Stimulated activated CD4-positive, alpha-beta T cell treated with anti-CD3 and anti-CD28 coated beads, Interleukin-15, amount 100 ng/mL, for 1 hour (primary cell): ENCODE measurements at places on chromosomes 6 and 20.

- DNase-seq, result no peak
These were observed 12.9 kb upstream of the WFDC2 start for GRCh38 chr20:45456632-45457031.

DNA sequence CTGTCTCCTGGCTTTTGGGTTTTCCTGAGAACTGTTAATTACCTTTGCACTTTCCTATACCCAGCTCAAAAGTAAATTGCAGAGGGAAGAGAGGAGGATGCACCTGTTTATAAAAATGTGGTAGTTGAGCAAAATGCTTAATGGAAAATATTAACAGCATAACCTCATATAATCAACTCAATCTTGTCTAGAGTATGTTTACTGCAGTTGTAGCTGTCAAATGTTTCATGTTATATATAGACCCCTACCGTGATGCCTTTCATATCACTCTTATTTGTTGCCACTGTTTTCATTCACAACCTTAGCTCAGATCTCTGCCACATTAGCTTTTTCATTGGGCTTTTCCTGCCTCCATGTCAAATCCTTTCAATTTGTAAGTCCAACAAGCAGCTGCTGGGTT, 36.0 kb downstream of the ANKRD6 start:
- no peak for DNase-seq

DNA sequence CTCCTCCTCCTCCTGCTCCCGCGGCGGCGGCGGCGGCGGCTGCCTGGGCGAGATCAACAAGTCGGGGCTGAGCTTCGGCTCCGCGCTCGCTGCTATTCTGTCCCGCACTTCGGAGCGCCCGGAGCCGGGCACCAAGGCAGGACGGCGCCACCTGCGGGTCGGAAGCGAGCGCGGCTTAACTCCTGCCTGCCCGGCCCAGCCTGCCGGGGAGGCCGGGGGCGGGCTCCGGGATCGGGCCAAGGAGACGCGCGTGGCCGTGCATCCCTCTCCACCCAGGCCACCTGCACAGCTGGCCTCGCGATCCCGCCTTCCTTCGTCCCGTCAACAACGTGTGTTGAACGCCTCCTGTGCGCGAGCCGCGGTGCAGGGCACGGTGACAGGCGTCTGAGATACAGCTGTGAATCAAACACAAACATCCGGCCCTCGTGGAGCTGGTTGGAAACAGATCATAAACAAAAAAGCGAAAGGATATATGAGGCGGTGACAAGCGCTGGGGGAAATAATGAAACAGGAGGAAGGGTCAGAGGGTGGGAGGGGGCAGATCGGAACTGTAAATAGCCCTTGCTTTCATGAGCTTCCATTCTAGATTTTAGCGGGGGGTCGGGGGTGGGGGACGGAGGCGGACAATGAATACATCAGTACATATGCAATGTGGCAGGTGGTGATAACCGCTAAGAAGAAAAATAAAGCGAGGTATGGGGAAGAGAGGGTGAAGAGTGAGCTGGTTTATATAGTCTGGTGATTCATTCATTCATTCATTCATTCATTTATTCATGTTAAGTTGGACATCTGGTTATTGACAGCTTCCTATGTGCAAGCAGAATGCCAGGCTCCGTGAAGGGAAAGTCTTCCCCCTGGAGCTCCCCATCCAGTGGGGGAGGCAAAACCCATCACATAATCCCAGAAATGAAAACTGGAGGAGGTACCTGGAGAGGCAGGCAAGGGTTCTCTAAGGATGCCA, 2.0 kb upstream of the KCNB1 start:
- DNase-seq, result peak; percentile 47

DNA sequence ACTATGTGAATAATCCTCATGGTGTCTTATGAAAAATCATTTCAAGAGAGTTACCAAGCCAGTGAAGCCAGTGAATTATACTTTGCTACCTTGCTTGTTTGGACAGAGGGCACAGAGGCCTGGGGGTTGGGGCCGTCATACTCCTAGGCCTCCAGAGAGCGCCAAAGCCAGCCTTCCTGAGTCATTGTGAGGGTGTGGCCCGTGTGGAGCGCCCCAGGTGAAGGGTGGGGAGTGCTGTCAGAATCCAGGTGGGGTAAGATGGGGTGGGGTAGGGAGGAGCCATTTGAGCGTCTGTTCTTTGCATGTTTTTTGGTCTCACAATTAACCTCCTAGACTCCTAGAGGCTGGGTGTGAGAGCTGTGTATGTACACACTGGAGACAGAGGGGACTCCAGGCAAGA, 71.1 kb downstream of the PERP start:
- DNase-seq, result no peak

DNA sequence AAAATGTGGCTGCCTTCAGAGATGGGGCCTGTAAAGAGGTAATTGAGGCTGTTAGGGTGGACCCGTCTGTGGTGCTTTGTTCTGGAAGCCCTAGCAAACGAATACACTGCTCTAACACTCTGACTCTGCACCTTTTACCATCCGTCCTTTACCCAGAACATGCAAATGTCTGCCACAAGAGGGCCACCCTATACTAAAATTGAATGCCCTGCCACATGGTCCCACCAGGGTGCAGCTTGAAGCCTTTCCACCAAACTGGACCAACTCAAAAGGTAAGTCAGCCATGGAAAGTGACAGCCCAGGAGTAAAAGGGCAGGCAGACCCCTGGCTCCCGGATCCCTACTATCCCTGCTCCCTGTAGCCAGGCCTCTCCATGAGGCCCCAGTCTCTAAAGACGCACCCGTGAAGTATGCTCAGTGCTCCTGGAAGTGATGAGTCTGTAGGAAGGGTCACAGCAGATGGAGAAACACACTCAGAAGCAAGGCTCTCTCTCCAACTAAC, 5.8 kb upstream of the BFSP1 start:
- DNase-seq, result peak; percentile 32

- DNase-seq, result no peak
These were observed 4.8 kb downstream of the BPIFA2 start for GRCh38 chr20:33172781-33173180.

DNA sequence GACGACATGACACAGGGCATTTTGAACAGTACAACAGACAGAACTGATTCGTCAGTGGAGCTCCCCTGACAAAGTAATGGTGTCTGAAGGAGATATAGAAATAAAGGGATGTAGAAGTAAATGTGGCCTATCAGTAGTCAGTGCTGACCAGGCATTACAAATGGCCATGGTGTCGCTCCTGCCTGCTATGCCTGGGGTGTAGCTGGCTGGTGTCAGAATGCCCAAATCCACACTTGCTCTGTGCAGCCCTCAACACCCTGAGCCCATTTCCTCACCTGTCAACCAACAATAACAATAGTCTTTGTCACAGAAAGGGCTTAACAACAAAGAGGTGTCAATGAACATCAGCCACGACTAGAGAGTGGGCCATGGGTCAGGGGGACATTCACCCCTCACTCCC, 53.2 kb downstream of the MAP3K5 start:
- no peak for DNase-seq

GRCh38 chr20:58646703-58647102, 4.4 kb upstream of the STX16 start:
- no peak for DNase-seq

DNA sequence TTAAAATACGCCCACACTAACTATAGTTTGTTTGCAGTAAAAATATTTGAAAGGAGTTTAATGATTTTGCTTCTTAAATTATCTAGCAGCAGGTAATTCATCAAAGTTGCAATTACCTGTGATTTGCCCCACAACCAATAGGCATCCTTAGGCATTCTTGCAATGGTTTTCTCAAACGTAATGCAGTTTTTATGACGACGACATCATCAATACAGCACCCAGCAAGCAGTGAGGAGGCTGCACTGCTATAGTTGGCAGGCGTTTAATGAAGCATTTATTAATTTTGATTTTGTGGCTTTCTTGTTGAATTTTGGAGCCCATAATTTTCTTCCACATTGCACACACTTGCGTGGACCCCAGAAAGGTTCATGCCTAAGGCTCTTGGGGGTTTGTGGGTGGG, 28.1 kb upstream of the APCDD1L start:
- no peak for DNase-seq

DNA sequence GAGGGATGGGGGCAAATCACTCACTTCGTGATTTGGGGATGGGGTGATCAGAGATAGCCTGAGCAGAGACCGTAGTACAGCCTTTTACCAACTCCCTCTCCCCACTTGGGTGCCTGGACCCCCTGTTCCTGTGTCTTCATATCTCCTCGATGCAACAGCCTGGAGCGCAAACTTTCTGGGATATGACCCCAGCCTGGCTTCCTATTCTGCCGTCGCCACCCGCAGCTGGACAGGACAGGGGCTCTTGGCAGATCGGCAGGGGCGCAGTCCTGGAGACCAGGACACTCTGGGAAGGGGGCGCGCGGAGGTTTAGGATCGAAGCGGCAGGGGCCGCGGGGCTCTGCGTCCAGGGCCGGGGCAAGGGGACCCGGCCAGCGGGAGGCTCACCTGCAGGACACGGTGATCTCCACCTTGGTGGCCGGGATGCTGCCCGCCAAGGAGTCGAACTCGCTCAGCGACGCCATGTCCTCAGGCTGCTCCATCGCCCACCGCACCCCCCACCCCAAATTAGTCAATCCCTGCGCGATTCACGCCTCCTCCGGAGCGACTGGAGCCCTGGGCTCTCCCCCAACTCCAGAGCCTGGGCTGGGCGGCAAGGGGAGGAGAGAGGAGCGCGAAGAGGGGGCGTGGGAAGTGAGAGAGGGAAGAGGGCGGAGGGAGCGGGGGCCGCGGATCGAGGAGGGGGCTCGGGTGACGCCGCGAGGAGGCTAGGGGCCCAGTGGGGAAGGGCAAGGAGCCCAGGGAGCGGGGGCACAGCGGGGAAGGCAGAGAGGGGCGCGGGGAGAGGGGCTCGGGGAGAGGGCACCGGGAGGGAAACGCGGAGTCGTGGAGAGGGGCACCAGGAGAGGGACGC, at the start of gene CPNE5:
Gene CPNE5 (minus strand): TSS at position 549 of the 853 bp plus-strand sequence. CDS start 67 bp downstream, at position 482.
- no peak for DNase-seq

DNA sequence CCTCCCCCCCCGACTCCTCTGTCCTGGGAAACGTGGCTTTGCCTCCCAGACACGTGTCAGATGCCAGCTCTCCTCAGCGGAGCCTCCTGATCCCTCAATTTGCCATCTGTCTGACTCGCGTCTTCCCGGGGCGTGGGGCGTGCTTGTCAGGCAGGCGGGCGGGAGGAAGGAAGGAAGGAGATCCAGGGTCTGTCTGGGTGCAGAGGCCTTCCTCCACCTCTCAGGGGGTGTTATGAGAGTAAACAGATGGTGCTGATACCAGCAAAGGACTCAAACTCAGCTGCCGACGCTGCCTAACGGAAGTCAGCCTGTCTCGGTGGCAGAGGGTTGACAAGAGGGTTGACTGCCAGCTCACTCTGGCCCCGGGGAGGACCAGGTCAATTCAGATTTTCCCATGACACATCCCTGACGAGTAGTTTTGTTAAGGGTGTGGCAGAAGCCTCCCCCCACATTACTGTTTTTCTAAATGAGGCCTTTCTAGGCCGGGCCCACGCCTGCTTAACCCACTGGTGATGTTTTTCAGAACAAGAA, 17.0 kb downstream of the UQCC2 start:
- DNase-seq, result peak; percentile 47

DNA sequence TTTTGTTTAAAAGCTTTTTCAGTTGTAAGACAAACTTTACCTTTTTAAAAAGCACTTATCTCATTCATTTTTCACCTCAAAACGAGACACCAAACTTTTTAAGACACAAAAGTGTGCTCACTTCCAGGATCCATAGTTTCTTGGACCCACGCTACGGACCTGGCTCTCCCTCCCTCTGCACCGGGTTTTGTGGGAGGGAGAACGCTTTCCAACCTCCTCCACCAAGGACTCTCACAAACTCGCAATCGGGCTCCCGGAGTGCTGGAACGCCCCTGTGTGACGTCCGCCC, 436 bp downstream of the CAGE1 start:
- no peak for DNase-seq

GRCh38 chr6:63558278-63558677, 14.0 kb upstream of the LOC128125822 start:
- no peak for DNase-seq

GRCh38 chr6:160300076-160300695, 41.6 kb upstream of the SLC22A2 start:
- no peak for DNase-seq

DNA sequence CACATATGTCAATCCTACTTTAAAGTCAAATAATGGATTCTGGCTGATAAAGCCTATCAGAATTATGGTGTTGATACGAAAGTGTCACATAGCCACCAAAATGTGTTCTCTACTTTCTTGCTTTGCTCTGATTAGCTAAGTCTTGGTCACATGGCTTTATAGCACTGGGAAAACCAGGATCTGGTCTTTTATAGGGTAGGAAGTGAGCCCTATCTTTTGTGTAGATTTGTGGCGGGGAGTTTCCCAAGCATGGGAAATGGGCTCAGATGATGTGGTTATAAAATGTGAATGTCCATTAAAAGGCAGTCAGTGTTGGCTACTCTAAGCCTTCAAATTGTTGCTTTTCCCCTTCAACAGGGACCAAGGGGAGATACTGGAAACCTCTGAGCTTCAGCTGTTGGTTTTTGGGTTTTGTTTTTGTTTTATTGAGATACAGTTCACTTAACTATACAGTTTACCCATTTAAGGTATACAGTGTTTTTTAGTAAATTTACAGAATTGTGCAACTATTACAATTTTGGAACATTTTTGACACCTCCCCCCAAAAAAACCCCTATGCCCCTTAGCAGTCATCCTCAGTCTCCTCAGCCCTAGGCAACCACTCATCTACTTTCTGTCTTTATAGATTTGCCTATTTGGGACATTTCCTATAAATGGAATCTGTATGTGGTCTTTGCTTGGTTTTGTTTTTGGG, 12.2 kb downstream of the RRP36 start:
- DNase-seq, result no peak

DNA sequence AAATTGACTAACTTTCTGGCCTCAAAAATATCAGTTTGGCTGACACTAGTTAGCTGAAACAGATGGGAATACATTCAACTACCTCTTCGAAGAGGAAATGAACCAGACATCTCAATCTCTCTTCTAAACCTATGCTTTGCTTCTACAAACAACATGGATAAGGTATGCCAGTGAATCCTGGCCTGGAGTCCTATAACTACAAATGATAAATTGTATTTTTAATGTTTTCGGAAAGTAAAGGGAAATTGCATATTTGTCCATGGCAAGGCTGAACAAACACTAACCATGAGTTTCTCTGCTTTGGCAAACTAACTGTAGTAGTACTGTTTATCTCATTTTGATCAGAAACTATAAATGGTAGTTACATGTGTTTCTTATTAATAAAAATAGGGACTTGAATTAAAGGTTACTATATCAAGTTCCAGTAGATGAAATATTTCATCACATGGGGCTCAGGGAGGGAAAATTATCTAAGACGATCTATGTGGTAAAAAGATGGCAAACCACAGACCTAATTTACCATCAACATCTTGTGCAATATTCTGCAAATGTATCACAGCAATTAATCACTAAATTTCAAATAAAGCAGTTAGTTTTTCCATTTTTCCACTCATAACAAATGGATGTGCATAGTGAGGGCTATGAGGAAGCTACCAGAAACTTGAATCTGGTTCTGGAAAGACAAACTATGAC, 76.8 kb downstream of the COL12A1 start:
- no peak for DNase-seq

DNA sequence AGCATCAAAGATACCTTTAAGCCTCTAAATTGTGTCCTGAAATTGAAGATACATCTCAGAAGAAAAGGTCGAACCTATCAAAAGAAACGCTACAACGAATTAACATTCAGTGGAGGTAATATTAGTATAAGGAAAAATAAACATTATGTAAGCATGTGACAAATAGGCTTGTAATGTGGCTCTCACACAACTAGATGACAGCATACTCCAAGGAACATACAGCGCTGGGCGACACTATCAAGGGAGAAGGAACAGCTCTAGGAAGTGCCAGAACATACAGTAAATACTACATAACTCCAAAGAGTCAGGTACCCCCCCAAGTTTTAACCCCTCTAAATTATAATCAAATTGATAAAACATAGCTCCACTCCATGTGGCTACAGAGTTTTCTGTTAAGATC, 103.5 kb downstream of the LAMP5 start:
- no peak for DNase-seq
